ENCODE measurements at places on chromosomes 5 and 9.

GRCh38 chr5:67301285-67301903, 104.8 kb upstream of the CD180 start:
- no peak for DNase-seq

- DNase-seq = peak; percentile 56
These were observed 2.1 kb downstream of the ANP32B start for GRCh38 chr9:97985058-97985861.

DNA sequence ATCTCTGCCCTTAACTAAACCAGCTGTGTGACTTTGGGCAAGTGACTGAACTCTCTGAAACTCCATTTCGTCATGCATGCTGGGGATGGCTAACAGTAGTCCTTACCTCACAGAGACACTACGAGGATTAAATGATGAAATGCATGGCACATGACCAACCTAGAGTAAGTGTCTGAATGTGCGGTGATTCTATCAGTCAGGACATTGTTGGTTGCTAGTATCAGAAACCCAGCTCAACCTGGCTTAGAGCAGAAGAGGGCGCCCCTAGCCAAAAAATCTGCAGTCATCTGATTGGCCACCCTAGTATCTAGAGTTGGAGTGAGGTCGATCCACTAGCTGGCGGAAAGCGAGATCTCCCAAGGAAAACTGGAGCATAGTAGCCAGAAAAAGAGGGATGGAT, 25.2 kb downstream of the NEURL1B start:
- DNase-seq = no peak

DNA sequence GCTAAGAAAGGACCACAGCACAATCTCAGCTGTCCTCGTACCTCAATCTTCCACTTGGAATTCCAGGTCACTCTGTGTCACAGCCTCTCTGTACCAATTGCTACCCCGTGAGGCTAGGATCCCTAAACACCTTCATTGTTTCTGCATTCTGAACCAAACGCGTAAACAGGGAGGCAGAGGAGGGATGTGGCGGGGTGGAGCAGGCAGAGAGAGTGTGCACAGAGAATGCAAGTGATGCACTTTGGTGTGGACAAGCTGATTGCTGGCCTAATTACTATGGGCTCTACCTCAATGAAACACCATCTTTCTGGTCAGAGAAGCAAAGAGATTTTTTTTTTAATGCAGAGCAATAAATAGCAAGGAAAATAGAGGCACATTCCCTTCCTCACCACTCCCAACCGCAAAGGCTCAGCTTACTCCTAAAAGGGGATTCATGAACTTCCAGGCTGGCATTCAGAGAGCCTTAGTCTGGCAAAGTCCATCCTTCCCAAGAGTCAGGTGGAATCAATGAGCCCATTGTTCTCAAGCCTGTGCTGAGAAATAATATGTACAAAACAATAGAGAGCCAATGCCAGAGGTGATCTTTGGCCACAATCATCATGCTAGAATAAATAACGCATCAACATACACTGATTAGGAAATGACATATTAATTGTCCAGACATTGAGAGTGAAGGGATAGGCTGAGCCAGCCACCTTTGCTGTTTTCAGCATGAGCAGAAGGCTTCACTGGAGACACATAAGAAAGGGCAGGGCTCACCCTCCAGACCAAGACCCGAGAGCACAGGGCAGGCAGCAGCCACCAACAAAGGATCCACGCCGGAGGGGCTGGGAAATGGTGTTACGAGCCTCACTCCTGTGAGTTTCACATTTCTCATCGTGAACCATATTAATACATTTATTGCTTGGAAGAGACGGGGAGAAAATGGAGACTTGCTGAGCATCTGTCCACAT, 278.8 kb downstream of the ENC1 start:
- DNase-seq = no peak

- DNase-seq = no peak
These were observed 204.1 kb downstream of the ELAVL2 start for GRCh38 chr9:23621924-23622323.

- DNase-seq = no peak
These were observed 8.5 kb upstream of the MEIKIN start for GRCh38 chr5:131953969-131954368.

DNA sequence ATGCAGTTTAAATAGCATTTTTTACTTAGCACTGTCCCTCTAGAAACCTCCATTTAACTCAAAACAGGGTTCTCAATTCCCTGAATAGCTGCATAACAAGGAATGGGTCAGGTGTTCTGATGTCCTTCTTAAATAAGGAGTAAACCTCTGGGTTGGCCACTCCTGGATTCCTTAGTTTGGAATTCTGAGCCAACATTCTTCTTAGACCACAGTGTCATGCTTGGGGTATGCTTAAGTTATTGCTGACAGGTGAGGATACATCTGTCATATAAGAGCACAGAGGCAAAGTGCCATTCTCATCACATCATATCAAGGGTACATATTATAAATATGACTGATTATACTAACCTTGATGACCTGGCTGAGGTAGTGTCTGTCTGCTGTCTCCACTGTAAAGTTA, 179.9 kb upstream of the SEMA6A start:
- DNase-seq = no peak

GRCh38 chr5:135631391-135631790, 52.6 kb upstream of the CXCL14 start:
- DNase-seq = no peak

DNA sequence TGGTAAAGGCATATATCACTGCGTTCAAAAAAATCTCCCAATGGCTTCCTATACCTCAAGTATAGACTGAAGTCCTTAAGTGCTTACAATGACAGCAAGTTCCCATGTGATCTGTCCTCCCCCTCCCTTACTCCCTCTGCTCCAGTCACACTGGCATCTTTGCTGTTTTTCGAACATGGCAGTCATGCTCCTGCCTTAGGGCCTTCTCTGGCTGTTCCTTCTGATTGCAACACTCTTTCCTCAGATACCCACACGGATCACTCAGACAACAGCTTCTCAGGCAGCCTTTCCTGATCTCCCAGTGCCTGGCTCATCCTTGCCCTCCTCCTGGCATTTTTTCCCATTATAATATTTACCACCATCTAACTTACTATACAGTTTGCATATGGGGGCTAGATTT, 232.8 kb downstream of the ARHGEF28 start:
- no peak for DNase-seq

Data from stimulated activated CD4-positive, alpha-beta T cell treated with anti-CD3 and anti-CD28 coated beads, Interleukin-4, amount 100 ng/mL, for 24 hours (primary cell).